ENCODE measurements at places on chromosomes 5 and 9.

DNA sequence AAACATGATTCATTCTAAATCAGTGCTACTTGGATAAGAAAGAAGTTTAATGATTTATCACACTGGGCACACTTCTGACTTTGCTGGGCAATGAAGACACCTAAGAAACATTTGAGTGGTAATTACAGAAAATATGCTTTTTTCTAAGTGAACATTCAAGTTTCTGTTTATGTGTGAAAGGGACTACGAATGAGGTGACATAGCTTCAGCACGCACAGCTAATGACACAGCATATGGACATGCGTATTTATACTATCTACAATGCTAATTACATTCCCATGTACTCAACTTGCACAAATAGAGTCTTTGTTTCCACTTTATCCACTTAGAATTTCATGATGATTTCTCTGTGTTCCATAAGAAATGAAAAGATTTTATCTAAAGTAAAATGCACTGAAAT, 40.6 kb downstream of the FREM1 start:
- DNase-seq: no peak

- DNase-seq: no peak
Observed at GRCh38 chr5:61200582-61201155, 38.4 kb upstream of the SMIM15 start.

GRCh38 chr5:58456026-58456425, 3.9 kb downstream of the PLK2 start:
- no peak for DNase-seq

DNA sequence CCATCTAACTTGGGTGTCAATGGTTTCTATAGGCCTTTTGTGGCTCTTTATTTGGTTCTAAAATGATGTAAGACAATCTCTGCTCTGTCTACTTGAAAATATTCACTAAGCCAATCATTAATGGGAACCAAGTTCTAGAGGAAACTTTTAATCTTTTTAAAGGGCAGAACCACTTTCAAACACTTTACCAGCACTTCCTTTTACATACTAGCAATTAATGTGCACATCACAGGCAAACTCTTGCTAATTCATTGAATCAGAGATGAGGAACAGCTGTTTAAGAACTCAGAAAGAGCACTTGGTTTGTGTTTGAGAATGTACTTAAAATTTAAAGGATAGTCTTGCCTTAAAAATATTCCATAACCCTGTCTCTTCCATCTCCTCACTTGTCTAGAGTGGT, 83.4 kb downstream of the PAPPA start:
- DNase-seq: no peak

DNA sequence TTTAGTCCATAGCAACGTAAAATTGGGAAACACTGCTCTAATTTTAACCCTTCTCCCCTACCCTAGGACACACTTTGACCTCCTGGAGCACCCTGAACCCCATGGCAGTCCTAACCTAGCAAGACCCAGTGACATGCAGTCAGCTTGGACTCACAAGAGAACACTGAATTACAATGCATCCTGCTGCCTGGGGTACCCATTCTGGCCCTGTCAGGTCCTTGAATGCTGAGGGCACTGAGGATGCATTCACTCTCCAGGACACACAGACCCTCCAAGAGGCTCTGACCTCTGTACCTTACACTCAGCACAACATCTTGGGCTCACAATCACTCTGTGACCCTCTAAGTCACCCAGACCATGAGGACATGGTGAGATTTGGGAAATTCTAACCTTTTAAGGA, 1.8 kb upstream of the PROP1 start:
- no peak for DNase-seq

DNA sequence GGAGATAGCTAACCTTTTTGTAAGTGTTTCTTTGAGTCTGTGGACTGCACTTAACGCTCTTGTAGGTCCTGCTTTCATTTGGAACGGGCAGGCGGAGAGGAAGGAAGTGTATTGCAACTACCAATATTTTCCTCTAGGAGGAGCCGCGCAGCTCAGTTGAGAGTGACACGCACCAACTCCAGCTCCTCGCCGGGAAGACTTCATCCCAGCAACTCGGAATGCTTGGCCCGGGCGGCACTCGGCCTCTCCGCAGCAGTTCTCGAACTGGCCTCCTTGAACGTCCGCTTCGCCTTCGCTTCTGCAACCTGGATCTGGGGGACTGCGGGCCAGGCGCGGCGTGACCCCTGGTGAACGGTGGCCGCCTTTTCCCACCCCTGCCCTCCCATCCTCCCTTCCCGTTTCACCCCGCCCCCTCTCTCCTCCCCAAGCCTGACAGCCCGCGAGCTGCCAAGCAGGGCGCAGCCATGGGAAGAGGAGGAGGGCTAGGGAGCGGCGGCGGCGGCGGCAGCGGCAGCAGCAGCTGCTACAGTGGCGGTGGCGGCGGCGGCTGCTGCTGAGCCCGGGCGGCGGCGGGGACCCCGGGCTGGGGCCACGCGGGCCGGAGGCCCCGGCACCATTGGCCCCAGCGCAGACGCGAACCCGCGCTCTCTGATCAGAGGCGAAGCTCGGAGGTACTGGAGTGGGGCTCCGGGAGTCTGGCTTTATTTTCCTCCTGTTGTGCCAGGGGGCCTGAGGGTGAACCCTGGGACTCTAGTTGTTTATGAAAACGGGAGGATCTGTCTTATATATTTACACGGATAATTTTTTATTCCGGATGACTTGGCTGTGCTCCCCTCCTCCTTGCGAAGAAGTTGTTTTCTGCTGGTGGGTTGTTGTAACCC, at the start of gene GHR:
Gene GHR (plus strand): TSS at position 155 of the 881 bp plus-strand sequence. CDS start 142,436 bp downstream, outside the sequence.
- no peak for DNase-seq

DNA sequence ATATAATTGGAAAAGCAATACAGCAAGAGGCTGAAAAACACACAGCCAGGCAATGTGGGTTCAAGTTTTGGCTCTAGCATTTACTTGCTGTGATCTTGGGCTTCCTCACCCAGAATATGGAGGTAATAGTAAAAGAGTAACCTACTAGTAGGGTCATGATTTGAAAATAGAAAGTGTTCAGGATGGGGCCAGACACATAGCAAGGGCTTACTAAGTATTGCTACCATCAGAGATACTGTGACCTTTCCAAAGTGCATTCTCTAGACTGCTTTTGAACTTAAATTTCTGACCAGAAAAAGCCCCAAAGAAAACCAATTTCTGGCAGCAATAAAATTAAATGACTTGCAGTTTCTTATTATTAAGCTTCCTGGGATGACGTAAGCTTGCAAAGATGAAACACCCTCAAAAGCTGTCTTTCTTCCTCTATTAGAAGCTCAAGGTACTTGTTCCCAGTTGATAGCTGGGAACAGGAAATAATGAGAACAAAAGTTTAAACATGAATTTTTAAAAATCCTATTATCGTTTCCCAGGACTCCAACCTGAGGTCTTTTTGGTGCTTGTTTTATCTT, 20.3 kb downstream of the SLC45A2 start:
- no peak for DNase-seq

GRCh38 chr9:38196714-38197113, 127.7 kb upstream of the SHB start:
- no peak for DNase-seq

DNA sequence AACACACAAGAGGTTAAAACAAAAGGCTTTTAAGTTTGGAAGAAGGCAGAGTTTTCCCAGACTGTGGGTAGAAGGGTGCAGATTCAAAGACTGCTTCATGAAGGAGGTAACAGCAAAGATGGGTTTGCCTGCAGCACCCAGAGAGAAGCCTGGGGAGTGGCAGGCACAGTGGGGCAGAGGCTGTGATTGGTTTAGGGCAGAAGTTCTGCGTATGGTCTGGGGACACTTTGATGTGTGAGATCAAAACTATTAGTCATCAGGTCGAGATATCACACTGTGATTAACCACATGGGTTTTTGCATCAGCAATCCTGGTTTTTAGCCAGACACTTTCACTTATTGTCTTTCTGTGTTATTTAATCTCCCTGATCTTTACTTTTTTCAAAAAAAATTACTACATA, 188.8 kb upstream of the GLRA1 start:
- no peak for DNase-seq

DNA sequence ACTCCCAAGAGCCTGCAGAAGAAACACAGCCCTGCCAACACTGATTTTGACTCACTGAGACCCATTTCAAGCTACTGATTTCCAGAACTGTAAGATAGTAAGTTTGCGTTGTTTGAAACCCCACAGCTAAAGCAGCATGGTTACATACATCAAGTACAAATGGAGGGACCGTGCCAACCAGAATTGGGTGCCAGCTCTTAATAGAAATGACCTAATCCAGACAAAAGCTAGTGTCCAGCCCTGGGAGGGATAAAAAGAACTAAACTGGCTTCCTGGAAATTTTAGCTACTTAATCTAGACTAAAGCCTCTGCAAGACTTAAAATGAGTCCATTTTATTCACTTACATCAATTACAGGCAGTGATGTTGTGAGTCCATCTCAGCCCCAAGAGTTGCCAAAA, 122.6 kb downstream of the ADAMTS12 start:
- DNase-seq: no peak

DNA sequence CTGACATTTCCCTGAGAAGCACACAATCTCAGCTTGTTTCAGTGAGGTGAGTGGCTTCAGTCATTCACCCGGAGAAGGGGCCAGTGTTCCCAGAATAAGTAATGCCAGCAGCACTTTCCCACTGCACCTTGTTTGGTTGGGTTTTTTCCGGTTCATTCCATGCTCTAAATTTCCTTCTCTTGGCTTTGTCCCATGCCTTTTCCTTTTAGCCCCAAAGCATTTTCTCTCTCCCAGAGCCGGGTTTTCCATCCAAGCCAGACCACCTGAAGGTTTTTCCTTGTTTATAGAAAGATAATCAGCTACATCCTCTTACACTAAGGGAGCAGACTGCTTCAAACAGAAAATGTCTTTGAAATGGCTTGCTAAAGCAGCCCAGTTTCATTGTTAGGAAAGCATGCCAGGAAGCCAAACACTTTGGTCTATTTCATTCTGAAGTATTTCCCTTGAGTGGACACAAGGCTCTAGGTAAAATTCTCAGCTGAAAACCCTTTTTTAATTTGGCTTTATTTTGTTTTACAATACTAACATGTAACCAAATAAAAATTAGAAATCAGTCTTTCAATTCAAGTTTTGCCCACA, 501.6 kb downstream of the DTWD2 start:
- DNase-seq: no peak

DNA sequence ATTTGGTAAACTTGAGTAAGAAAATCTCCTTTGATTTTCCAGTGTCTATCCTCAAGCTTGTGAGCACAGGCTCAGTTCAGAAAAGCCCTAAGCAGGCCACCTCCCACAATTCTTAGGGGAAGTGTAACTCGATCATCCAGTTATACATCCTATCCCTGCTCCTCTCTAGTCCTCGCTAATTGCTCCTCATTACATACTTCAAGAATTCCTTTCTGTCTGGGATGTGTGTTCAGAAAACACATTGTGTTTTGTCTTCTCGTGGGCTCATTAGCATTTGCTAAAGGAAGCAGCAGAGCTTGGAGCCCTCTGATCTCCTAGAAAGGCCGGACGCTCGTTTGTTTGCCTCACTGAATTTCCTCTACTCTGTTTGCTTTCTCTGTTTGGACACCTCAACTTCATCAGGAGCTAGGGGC, 268.2 kb upstream of the RFX3 start:
- DNase-seq: no peak

- no peak for DNase-seq
Observed at GRCh38 chr5:25090275-25090674, 445.5 kb upstream of the CDH10 start.

GRCh38 chr5:172045315-172045632, 38.8 kb upstream of the FBXW11 start:
- no peak for DNase-seq

DNA sequence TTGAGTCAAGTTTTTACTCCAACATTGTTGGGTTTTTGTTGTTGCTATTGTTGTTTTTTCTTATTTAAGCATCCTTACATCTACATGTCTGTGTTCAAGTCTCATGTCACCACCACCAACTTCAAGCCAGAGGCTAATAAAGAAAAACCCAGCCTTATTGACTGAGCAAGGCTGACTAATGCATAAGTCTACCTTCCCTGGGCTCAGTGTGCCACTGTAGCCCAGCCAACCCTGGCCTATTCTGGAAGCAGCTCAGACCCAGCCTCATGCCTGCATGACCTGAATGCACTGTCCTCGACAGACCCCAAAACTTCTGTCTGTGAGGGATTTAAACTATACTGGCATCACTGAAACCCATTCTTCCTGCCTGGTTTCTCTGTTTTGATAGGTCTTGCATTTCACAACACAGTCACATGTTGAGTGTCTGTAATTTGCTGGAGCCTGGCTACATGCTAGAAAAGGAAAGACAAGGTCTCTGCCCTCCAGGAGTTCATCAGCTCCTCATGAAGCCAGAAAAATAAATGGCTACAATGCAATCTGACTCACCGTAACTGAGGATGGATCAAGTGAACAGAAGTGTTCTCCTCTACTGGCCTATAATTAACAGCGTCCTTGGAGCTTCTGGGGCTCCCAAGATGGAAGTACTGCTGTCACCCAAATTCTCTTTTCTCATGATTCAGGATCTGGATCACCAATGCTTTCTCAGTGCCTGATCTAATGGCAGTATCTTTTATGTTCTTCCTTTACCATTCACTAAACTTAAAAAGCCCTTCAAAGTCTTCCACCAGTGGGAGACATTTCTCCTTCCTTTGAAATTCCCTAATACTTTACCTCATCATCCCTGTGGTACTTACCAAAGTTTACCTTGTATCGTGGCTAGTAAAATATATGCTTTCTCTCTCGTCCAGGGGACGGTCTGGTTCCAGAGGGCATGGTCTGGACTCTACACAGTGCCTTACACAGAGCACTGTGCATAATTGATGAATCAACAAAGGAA, 103.9 kb upstream of the IFNE start:
- no peak for DNase-seq

- no peak for DNase-seq
Observed at GRCh38 chr9:112761912-112762655, 11.5 kb downstream of the SNX30 start.

GRCh38 chr5:171633776-171634470, 151.7 kb upstream of the SMIM23 start:
- DNase-seq: no peak

DNA sequence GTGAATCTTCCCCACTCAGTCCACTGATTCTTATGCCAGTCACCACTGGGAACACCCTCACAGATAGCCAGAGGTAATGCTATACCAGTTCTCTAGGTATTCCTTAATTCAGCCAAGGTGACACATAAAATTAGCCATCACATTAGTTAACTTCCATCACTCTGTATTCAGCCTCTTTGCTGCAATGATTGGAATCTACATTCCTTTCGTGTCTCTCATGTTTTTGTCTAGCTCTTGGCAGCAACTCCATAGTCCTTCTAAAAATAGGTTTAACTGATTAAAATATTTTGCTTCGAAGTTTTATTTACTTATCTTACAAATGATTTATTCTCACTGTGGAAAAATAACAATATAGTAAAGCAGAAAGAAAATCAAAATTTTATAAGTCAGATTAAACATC, 19.6 kb upstream of the RNF20 start:
- DNase-seq: no peak

DNA sequence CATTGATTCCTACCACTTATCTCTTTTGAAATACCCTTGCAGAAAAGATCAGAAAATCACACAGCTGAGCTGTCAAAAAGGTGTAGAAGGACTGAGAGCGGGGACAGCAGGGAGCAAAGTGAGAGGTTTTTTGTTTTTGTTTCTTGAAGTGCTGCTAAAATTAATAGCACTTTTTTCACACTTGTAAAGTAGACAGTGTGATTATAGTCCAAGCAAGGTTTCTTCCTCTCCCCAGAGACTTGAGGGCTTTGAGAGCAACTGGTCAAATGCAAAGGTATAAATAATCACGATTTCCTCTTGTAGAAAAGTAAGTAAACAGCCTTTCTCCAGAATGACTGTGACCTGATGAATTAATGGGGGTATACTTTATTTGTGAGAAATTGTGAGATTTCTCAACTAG, 326.9 kb downstream of the ZNF608 start:
- DNase-seq: no peak

GRCh38 chr9:77456829-77457437, 191.2 kb downstream of the GNA14 start:
- DNase-seq: peak; percentile 63

All from stimulated activated CD8-positive, alpha-beta memory T cell treated with anti-CD3 and anti-CD28 coated beads, Interleukin-7, amount 100 ng/mL, for 1 hour (primary cell).